Caco-2 (cell line): ENCODE measurements at places on chromosomes 5 and 9.

- DNase-seq: no peak
Measured at GRCh38 chr9:20610591-20610990, 11.7 kb downstream of the MLLT3 start.

DNA sequence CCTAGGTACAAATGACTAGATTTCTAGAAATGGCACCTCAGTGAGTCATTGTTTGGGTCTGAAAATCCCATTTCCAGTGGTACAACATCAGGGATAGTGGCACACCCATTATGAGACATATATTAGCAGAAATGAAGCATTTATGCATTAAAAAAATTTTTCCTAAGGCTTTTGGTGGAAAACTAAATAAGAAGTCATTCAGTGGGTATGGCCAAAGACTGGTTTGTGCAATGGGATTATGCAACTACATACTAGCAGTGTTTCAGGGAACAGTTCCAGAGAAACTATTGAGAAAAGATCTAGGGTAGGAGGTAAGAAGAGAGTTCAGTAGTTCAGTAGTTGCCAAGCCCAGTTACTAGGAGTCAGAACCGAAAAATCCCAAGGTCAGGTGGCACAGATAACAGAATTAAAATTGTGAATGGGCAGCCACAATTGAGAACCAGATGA lies 106.5 kb upstream of the HAPLN1 start:
- no peak for DNase-seq

DNA sequence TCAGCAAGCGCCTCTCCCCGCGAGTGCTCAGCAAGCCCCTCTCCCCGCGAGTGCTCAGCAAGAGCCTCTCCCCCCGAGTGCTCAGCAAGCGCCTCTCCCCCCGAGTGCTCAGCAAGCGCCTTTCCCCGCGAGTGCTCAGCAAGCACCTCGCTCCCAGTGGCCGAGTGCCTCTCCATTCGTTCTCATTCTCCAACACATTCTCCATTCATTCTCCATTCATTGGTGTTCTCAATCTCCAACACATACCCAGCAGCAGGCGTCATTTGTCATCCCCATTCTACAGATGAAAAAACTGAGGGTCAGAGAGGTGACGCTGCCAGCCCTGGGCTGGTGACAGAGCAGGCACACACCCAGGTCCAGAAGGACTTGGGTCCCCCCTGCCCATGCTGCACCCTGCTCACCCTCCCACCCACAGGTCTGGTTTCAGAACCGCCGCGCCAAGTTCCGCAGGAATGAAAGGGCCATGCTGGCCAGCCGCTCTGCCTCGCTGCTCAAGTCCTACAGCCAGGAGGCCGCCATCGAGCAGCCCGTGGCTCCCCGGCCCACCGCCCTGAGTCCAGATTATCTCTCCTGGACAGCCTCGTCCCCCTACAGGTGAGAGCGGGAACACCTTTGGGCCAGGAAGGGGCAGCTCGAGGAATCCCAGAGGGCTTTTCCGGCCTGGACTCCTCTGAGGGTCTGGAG lies 32.5 kb downstream of the PTGES start:
- peak; percentile 50 for DNase-seq

DNA sequence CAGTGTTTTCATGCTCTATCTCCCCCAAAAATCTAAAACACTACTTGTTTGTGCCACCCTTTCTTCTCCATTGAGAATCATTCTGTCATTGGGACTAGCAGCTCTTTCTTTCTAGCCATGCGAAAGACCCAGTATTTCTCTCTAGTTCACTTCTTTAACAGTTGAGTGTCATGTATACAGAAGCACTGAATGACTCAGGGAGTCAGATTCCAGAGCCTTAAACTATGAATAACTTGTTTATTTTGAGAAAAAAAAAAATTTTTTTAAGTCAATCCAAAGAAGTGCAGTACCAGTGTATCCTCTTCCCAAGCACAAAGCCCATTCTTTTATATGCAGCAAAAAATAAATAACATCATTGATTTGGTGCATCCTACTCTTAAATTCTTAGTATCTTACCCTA lies 415.4 kb upstream of the GRAMD2B start:
- DNase-seq: no peak

- no peak for DNase-seq
Measured at GRCh38 chr9:73104342-73104741, 47.3 kb upstream of the ANXA1 start.
